Head of caudate nucleus (tissue), 42 donors: ENCODE measurements at places on chromosomes 13 and 19.

DNA sequence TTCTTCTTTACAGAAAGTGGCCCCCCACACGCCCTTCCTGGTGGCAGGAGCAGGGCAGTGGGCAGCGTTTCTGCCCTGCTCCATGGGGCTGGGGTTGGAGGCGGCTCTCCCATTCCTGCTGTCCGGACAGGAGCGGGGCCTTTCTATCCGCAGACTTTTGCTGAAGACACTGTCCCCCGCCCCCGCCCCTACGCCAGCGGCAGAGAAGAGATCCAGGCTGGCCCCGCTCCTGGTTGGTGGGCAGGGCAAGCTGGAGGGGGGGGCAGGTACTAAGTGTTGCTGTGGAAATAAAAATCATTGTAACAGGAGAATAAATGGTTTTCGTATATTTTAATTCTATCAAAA lies 81.7 kb downstream of the ZNF429 start:
- DNase-seq: no peak

DNA sequence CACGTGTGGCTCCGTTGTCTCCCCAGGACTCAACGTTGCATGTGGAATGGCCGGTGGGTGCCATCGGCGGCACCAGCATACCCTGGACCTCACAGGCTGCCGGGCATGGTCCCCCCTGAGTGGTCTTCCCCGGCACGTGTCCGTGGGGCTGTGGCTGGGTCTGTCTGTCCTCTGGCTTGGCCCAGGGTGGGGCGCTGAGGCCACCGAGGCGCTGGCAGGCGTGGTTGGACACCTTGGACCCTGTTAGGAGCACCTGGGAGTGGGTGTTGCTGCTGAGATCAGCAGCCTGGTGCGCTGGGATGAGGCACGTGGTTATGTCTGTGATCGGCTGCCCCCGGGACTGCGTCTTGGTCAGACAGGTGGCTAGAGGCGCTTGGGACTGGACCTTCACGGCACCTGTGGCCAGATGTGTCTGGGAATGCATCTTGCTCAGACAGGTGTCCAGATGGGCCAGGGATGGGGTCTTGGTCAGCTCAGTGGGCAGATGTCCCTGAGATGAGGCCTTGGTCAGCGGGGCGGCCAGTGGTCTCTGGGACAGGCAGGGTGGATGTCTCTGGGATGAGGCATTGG lies 9.2 kb downstream of the IQCN start:
- no peak for DNase-seq

GRCh38 chr19:55650602-55651230 lies 2.7 kb downstream of the CCDC106 start:
- no peak for DNase-seq

GRCh38 chr13:28322256-28322905 lies 172.5 kb downstream of the FLT1 start:
- DNase-seq: no peak

DNA sequence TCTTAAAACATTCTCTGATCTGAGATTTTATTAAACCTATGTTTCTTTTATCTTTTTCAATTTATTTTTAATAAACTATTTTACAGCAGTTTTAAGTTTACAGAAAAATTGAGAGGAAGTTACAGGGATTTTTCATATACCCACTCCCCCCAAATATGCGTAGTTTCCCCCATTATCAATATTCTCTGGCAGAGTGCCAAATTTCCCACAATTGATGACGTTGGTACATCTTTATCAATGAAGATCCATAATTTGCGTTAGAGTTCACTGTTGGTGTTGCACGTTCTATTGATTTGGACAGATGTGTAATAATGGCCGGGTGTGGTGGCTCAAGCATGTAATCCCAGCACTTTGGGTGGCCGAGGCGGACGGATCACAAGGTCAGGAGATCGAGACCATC lies 1063.0 kb upstream of the ATXN8OS start:
- DNase-seq: no peak

- DNase-seq: no peak
These were observed 4.8 kb upstream of the C1QTNF9 start for GRCh38 chr13:24304620-24305019.

GRCh38 chr19:48290771-48291488 lies 21.0 kb downstream of the ZNF114 start:
- DNase-seq: peak; percentile 71

GRCh38 chr19:757811-758668 lies 7.1 kb downstream of the MISP start:
- DNase-seq: no peak

DNA sequence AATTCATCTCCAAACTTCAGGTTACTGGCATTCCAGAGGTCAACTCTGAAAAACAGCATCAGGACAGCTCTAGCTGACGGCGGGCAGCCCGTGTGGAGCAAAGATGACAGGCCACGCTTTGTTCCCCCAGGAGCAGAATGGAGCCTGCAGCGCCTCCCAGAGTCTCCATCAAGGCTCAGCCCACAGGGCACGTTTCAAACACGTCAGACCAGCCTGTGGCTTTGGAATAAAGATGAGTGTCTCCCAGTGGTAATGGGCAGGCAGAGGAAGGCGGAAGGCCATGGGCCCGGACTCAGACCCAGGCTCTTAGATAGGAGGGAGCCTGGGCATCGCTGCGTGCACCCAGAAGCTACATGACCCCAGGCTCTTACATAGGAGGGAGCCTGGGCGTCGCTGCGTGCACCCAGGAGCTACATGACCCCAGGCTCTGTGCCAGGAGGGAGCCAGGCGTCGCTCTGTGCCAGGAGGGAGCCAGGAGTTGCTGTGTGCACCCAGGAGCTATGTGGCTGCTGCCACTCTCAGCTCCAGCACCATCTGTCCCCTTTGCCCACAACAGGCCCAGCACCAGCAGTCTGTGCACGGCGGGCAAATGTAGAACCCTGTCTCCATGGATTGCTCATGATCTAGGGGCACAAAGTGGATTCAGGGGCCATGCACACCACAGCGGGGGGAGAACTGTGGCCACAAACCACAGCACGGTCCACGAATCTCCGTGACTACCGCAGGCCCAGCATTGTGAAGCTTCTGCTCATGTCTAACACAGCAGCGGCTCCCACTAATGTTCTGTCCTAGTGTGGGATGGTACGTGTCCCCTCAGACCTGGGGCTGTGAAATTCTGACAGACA lies 47.8 kb upstream of the C13orf46 start:
- no peak for DNase-seq

GRCh38 chr13:34174671-34175145 lies 356.8 kb downstream of the RFC3 start:
- no peak for DNase-seq

- peak; percentile 49 for DNase-seq
These were observed 21.0 kb downstream of the VASP start for GRCh38 chr19:45528149-45528743.

GRCh38 chr13:108985166-108985565 lies 355.8 kb downstream of the MYO16 start:
- DNase-seq: no peak

DNA sequence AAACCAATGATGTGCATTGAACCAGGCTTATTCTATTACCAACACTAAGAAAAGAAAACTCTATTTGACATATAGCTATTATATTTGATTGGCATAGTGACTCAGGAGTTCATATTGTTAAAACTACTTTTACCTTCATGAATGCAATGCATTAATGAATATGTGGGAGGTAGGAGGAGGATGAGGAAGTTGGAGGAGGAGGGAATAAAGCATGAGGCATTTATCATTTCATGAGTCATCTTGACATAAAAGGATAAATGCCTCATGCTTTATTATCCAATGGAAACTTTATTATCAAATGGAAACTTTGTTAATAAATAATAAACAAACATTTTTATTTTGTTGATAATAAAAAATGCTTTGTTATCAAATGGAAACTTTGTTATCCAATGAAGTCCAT lies 116.5 kb downstream of the SPRY2 start:
- no peak for DNase-seq

DNA sequence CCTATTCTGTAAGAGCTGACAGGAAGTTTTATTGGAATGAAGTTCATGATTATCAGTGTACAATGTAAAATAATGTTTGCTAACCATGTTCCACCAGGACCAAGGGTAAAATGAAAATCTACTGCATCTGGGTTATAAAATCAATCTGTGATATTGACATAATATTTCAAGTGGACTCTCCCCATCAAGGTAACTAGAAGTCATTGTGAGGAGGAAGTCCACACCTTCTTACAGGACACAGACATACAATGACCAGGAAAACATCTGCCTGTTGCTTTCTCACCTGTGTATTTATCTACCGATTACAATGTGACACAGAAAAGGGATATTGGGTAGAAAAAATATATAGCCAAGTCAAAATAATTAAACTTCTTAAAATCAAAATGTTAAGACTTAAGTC lies 140.7 kb upstream of the RFC3 start:
- no peak for DNase-seq
